ENCODE measurements at places on chromosomes 16 and 17.

- DNase-seq, result no peak
- H3K4me1 ChIP-seq, result no peaks in the 10 kb centered on the region
- no peaks in the 10 kb centered on the region for H3K27me3 ChIP-seq
- H3K4me3 ChIP-seq, result no peak overlapping the region
- H3K27ac ChIP-seq, result no peak overlapping the region
Measured at GRCh38 chr16:73457851-73458250, 409.9 kb upstream of the ZFHX3 start.

DNA sequence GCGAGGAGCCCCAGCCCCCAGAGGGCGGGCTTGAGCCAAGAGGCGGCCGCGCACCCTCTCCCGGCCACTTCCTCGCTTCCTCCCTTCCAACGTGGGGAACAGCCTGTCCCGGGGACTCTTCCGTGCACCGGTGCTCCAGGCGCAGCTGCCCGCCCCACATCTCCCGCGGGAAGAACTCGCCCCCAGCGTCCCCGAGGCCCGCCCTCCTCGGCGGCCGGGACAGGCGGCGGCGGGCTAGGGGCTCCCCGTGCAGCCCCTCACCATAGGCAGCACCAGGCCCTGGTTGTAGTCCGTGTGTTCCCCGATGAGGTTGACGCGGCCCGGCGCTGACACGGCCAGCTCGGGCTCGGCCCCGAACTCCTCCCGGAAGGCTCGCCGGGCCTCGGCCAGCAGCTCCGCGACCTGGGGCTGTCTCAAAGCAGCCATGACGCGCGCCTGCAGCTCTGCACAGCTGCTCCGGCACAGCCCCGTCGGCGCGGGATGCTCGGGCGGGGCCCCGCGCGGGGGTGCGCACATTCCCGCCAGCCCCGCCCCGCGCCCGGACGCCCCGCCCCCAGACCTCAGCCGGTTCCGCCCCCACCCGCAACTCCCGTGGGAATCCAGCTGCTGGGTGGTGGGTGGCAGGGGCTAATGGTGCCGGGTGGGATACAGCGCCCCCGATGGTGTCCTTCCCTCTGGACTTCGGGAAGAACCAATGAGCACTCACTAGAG lies at the start of gene GALK1:
GALK1 (minus strand) TSS at position 482 of the 711 bp plus-strand sequence; CDS start at position 426, 56 bp downstream.
- no peaks in the 10 kb centered on the region for H3K27me3 ChIP-seq
- H3K27ac ChIP-seq, result peak within 1 kb of the TSS; percentile 71
- DNase-seq, result no peak
- H3K4me3 ChIP-seq, result peak within 1 kb of the TSS; percentile 94
- H3K4me1 ChIP-seq, result peaks cover 24% of the 10 kb centered on the region

DNA sequence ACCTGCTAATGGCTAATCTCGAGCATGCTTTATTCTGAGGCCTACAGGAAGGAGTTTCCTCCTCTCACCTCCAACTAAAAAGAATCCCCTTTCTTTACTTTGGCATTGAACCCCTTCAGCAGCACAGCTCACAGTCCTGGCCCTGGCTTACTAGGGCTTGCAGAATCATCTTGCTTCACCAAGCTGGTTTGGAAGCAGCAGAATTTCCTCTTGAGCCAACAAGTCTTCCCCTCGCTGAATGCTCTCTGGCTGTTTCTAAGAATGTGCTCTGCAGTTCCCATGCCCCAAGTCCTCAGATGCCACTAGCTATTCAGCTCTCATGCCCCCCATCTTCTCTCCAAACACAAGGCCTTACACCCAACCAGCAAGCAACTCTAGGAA lies 271.2 kb downstream of the NTN1 start:
- H3K27me3 ChIP-seq, result no peaks in the 10 kb centered on the region
- peaks cover 20% of the 10 kb centered on the region for H3K4me1 ChIP-seq
- H3K36me3 ChIP-seq, result no peaks in the 10 kb centered on the region
- H3K27ac ChIP-seq, result peak overlapping the region; percentile 71
- H3K4me3 ChIP-seq, result no peak overlapping the region
- DNase-seq, result no peak

DNA sequence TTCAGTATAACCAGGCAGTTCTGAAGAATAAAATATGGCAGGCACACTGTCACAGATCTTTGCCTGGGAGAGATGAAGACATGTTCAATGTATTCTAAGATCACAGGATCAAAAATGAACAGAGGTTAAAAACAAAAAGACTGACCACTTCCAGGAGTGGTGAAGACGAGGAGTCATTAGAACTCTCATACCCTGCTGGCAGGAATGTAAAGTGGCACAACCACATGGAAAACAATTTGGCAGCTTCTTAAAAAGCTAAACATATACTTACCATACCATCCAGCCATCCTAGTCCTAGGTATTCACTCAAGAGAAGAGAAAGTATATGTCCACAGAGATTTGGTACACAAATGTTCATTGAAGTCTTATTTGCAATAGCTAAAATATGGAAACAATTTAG lies 406.3 kb downstream of the NPIPA8 start:
- H3K27me3 ChIP-seq, result no peaks in the 10 kb centered on the region
- no peak for DNase-seq
- no peak overlapping the region for H3K27ac ChIP-seq
- no peak overlapping the region for H3K4me3 ChIP-seq

- no peak overlapping the region for H3K4me3 ChIP-seq
- no peaks in the 10 kb centered on the region for H3K27me3 ChIP-seq
Measured at GRCh38 chr16:88545781-88546180, 24.4 kb upstream of the ZC3H18 start.

DNA sequence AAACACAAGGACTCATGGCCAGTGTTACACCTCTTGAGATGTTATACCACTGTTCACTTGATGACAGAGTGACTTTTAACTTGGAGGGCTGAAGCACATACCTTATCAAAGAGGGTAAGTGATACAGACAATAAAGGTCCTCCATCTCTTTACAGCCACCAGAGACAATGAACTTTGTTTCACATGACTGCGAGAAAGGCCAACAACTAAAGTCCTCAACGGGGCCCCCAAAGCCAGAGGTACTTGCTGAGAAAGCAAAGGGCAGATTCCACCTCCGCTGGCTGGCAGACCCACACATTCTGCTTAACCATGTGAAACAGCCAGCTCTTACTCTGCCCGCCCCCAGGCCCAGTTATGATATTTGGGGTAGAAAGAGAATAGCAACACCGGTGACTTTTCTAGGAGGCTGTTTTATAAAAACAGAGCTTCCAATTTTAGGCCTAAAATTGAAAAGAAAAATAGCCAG lies 21.4 kb downstream of the DCUN1D3 start:
- peak overlapping the region; percentile 54 for H3K4me3 ChIP-seq
- peak overlapping the region; percentile 85 for H3K27ac ChIP-seq
- no peak for DNase-seq
- H3K27me3 ChIP-seq, result no peaks in the 10 kb centered on the region

DNA sequence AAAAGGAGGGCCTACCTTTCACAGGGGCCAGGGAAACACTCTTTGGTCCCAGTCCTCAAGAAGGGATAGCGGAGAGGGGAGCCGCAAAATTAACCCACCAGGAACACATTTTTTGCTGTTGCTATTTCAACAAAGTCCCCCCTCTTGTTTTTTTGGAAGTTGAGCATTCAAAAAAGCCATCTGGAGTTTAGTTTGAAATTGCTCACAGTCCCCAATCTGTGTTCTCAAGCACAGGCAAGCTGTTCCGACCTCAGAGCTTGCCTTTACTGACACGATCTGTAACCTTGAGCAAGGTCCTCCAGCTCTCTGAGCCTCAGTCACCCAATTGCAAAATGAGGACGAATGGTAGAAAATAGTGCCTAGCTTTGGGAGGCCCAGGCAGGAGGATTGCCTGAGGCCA lies 131.1 kb downstream of the ZNF423 start:
- DNase-seq, result no peak
- no peaks in the 10 kb centered on the region for H3K36me3 ChIP-seq
- peaks cover 11% of the 10 kb centered on the region for H3K4me1 ChIP-seq

GRCh38 chr17:71111460-71111859 lies 942.1 kb downstream of the KCNJ2 start:
- no peak for DNase-seq
- H3K27ac ChIP-seq, result no peak overlapping the region
- H3K36me3 ChIP-seq, result no peaks in the 10 kb centered on the region
- no peak overlapping the region for H3K4me3 ChIP-seq

- DNase-seq, result no peak
- H3K27ac ChIP-seq, result peak overlapping the region; percentile 88
- peaks cover 39% of the 10 kb centered on the region for H3K4me1 ChIP-seq
- H3K4me3 ChIP-seq, result peak overlapping the region; percentile 74
- H3K27me3 ChIP-seq, result no peaks in the 10 kb centered on the region
- H3K36me3 ChIP-seq, result no peaks in the 10 kb centered on the region
Measured at GRCh38 chr17:17042851-17043460, 699 bp downstream of the MPRIP start.

DNA sequence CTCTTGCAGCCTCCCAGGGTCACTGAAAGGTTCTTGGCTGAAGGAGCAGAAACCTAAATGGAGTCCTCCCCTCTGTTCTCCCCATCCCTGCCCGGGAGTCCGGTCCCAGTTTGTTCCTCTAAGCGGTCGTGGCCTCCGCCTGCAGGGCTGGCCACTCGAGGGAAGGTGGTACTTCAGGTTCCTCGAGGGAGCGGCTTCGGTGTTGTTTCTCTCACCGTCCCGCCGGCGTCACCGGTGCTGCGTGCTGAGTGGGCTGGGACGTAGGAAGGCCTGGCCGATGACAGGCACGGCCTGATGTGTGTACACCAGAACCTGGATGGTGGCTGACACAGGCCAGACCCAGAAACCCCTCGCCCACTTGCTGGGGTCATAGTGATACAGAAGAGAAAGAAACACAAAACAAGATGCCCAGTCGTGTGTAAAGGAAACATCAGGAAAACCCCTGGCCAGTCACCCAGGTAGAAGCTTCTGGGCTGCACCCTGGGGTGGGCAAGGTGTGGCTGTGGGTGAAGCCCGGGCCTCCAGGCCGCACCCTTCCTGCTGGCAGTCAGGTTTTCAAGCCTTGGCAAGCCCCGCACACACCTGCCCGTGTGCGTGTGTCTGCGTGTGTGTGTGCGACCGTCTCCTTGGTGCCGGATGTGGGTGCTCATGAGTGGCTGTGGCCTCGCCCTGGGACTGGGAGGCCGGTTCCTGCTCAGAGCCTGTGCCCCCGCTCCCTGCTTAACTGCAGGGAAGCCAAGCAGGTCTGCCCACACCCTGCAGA lies 52.0 kb downstream of the BAIAP2 start:
- no peak for DNase-seq
- no peak overlapping the region for H3K27ac ChIP-seq
- peaks cover 3% of the 10 kb centered on the region for H3K36me3 ChIP-seq
- H3K27me3 ChIP-seq, result no peaks in the 10 kb centered on the region

DNA sequence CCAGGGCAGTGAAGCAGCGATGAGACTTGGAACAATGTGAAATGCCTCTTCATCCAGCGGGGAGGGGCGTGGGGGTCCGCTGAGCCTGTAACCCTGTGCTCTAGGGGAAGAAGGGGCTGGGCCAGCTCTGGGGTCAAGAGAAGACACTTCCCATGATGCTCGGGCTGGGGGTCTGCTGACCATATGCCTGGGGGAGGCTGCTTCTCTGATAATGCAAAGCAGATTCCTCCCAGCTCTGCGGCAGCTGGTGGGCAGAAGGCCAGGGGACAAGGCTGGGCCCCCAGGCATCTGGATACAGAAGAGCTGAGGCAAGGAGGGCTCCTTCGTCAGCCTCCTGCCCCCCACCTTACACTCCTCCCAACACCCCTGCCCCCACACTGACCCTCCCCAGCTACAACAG lies 24.7 kb downstream of the NGFR start:
- H3K27me3 ChIP-seq, result no peaks in the 10 kb centered on the region
- no peak for DNase-seq
- no peak overlapping the region for H3K4me3 ChIP-seq
- H3K27ac ChIP-seq, result no peak overlapping the region
- peaks cover 20% of the 10 kb centered on the region for H3K4me1 ChIP-seq

DNA sequence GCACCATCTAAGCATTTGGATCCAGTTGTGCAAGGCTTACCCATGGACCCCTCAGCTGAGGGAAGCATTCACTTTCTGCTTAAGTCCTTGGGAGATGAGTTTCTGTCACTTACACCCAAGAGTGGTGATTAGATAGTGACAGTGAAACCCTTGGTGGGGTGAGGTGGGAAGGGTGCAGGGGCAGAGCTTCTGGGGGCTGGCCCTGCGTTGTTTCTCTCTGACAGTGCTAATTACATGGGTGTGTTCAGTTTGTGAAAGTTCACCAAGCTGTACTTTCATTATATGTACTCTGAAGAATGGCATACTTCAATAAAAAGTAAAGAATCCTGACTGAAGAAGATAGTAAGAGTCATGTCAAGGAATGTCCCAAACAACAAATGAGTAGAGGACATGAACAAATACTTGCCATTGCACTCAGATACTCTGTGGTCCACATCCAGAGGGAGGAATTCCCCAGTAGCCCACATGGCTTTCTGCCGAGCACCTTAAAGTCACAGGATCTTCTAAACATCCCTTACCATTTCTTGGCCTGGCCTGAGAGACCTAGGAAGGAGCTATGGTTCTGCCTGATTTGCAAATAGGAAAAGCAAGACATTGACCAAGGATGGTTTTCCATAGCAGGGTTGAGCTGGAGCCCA lies 8.4 kb downstream of the CHST6 start:
- no peak for DNase-seq
- H3K4me3 ChIP-seq, result no peak overlapping the region
- H3K27ac ChIP-seq, result no peak overlapping the region
- H3K4me1 ChIP-seq, result no peaks in the 10 kb centered on the region
- no peaks in the 10 kb centered on the region for H3K27me3 ChIP-seq

GRCh38 chr17:70053241-70054234 lies 21.5 kb upstream of the KCNJ16 start:
- H3K4me3 ChIP-seq, result peak overlapping the region; percentile 42
- no peak overlapping the region for H3K27ac ChIP-seq
- H3K4me1 ChIP-seq, result no peaks in the 10 kb centered on the region
- H3K36me3 ChIP-seq, result no peaks in the 10 kb centered on the region
- DNase-seq, result no peak

GRCh38 chr17:15963670-15964110 lies 18.8 kb downstream of the ADORA2B start:
- no peak overlapping the region for H3K27ac ChIP-seq
- H3K4me1 ChIP-seq, result no peaks in the 10 kb centered on the region
- H3K27me3 ChIP-seq, result no peaks in the 10 kb centered on the region
- H3K4me3 ChIP-seq, result no peak overlapping the region
- no peaks in the 10 kb centered on the region for H3K36me3 ChIP-seq

DNA sequence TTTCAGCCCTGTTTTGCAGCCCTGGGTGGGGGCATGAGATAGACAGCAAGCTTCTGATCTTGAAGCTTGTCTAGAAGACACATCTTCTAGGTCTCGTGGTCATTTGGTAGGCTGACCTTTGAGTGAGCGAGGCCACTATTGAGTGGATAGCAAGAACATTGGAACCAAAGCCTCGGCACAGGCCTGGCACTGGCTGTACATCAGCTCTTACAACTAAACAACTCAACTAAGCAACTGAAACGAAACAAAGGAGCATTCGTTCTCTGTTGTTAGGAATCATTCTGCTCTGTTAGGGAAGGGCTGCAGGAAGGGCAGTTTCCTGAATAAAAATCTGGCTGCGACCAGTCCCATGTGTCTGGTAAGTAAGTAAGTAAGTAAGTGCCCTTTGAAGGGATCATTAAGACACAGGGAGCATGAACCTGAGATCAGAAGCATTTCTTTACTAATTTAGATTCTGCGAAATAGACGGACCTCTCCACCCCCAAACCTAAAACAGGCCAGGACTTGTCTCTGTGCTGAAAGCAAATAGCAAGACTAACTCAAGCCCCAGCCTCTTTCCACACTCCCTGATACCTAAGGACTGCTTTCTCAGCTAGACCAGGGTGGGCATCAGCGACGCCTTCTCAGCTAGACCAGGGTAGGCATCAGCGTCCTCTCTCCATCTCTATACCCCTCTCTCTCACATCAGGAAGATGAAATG lies 22.7 kb downstream of the CYB561 start:
- H3K36me3 ChIP-seq, result peaks cover 7% of the 10 kb centered on the region
- no peak overlapping the region for H3K27ac ChIP-seq
- no peaks in the 10 kb centered on the region for H3K27me3 ChIP-seq
- H3K4me1 ChIP-seq, result no peaks in the 10 kb centered on the region

Measured in thoracic aorta (tissue), 2 donors.